ENCODE measurements at places on chromosomes 4 and X.

GRCh38 chr4:104983615-104984179 is 163.0 kb upstream of the TET2 start:
- no peak for DNase-seq

DNA sequence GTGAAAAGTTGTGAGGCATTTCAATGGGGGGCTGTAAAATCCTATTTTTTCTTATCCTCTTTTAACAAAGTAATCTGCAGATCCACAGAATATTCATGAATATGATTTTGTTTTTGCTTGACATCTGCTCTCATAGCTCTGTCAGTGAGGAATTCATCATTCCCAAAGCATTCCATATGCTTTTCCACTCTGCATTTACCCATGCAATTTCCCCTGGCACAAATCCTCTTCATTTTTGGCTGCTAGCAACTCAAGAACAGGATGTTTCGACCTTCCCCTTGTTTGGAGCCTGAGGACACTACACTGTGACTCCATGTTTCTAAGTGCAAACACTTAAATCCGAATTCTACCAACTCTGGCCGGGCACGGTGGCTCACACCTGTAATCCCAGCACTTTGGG is 48.5 kb downstream of the KLHL15 start:
- DNase-seq = no peak

GRCh38 chr4:40572692-40573310 is 56.9 kb downstream of the RBM47 start:
- DNase-seq = no peak

GRCh38 chr4:74539044-74539790 is 94.3 kb downstream of the AREG start:
- DNase-seq = no peak

DNA sequence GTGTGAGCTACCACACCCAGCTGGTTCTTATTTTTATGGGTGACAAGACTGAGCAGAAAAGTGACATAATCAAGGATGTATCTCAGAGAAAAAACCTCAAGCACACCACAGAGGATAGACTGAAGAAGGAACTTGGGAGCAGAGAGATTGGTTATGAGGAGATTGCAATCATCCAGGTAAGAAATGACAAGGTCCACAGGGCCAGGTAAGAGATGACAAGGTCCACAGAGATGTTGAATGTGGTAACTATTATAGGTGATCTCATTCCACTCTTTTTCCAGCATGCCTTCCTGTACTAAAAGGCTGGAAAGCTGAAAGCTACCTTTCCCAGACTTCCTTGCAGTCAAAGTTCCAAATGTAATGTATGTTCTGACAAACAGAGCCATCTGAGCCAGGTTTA is 15.9 kb upstream of the RBM47 start:
- DNase-seq = no peak

All from iPS DF 19.7 (cell line).